GOT3 (cell line): ENCODE measurements at places on chromosomes 1 and 21.

DNA sequence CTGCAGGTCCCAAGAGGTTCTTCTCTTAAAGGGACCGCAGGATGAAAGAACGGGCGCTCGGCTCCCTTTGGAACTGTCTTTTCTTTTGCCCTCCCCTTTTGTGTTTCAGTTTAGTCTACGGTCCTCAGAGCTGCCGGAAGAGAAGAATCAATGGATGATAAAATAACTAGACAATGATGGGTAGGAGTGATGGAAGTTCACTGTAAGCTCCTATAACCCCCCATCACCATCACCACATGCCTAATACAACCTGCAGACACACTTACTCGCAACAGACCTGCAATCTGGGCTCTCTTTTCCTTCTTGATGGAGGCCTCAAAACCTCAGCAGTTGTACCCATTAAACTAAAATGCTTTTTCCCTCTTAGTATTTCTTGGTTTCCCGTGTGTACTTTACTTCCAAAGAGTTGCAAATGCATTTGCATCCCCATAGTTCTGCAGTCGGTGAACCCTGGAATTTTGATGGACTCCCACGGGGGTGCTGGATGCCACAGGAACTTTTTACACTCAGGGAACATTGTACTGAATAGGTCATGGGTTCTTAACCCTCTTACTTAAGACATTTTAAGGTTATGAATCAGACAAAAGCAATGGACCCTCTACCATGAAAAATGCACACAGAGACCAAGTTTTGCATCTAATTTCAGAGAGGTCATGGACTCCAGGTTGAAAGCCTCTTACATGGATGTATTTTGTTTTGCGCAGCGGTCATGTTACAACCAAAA lies 633 bp upstream of the RFX5 start:
- DNase-seq: no peak

DNA sequence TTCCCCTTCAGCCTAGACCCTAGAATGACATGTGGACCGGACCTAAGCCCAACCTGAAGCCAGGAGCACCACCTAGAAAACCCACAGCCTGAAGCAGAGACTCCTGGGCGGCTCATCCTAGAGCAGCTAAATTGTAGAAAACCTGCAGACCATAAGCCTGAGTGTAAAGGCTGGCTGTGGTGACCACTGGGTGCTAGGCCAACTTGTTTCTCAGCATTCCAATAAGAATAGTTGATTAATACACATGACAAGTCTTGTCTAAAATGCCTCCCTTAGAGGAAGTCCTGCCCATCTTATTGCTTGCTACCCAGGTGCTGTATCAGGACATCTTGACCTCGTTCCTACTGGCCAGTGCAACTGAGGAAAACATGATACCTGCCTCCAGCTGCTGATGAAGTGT lies 23.3 kb upstream of the CASQ2 start:
- DNase-seq: no peak

DNA sequence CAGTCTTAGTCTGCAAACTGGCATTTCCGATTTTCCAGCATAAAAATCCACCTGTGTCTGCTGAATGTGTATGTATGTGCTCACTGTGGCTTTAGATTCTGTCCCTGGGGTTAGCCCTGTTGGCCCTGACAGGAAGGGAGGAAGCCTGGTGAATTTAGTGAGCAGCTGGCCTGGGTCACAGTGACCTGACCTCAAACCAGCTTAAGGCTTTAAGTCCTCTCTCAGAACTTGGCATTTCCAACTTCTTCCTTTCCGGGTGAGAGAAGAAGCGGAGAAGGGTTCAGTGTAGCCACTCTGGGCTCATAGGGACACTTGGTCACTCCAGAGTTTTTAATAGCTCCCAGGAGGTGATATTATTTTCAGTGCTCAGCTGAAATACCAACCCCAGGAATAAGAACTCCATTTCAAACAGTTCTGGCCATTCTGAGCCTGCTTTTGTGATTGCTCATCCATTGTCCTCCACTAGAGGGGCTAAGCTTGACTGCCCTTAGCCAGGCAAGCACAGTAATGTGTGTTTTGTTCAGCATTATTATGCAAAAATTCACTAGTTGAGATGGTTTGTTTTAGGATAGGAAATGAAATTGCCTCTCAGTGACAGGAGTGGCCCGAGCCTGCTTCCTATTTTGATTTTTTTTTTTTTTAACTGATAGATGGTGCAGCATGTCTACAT lies 2.5 kb upstream of the OLFML3 start:
- DNase-seq: no peak

DNA sequence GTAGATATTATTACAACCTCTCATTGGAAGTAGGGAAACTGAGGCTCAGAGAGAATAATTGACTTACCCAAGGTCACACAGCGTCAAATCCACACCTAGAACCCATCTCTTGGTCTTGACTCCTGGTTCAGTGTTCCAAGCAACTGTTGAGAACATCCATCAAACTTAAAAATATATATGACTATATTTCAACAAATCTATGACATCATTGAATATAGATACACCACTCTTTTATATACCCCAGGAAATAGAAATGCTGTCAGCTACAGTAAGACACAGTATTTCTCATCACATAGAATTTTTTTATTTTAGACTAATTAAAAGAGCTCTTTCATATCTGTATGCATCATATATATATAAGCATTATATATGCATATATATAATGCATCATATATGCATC lies 56.9 kb downstream of the RUNX3 start:
- no peak for DNase-seq

GRCh38 chr21:43907751-43908150 lies 42.7 kb downstream of the AGPAT3 start:
- no peak for DNase-seq

- no peak for DNase-seq
These were observed 57.1 kb upstream of the DR1 start for GRCh38 chr1:93288558-93288957.

DNA sequence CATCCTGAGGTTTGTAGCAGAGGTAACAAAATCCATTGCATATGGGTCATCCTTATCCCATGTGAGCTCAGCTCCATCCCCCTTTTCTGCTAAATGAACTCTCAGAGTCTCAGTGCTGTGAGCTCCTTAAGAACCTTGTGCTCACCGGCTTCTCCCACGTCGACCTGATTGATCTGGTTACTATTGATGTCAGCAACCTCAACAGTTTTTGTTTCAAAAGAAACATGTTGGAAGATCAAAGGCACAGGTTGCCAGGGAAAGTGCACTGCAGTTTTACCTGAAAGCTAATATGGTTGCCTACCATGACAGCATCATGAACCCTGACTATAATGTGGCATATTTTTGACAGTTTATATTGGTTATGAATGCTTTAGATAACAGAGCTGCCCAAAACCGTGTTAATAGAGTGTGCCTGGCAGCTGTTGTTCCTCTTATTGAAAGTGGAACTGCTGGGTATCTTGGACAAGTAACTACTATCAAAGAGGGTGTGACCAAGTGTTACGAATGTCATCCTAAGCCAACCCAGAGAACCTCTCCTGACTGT lies 131.4 kb downstream of the HS2ST1 start:
- no peak for DNase-seq
